Fibroblast of skin of right biceps (primary cell): ENCODE measurements at places on chromosomes 6 and 20.
A peak's percentile ranks its signal among the peaks of the same experiment; 100 is the strongest.

DNA sequence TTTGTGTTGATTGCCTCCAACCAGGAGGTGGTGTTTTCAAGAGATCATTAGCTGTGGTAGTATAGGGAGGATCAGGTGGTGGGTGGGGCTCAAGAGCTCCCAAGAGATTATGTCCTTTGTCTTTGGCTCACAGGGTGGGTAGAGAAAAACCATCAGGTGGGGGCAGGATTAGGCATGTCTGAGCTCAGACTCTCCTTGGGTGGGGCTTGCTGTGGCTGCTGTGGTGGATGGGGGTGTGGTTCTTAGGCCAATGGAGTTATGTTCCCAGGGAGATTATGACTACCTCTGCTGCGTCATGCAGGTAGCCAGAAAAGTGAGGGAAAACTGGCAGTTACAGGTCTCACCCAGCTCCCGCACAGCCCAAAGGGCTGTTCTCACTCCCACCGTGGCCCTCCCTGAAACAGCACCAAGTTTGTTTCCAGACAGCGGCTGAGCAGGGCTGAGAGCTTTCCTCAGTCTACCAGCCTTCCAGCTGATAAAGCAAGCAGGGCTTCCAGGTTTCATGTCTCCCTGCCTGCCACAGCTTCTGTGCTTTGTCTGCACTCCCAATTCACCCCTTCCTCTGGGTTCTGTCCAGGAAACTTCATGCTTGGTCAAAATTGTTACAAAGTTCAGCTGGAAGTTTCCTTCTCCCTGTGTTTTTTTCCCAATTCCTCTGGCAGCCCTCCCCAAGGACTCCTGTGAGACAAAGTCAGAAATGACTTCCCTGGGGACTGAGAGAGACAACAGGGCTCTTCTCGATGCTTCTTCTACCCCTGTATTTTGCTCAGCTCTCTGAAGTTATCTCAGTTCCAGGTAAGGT is 481.1 kb upstream of the MAN1A1 start:
- DNase-seq: no peak

DNA sequence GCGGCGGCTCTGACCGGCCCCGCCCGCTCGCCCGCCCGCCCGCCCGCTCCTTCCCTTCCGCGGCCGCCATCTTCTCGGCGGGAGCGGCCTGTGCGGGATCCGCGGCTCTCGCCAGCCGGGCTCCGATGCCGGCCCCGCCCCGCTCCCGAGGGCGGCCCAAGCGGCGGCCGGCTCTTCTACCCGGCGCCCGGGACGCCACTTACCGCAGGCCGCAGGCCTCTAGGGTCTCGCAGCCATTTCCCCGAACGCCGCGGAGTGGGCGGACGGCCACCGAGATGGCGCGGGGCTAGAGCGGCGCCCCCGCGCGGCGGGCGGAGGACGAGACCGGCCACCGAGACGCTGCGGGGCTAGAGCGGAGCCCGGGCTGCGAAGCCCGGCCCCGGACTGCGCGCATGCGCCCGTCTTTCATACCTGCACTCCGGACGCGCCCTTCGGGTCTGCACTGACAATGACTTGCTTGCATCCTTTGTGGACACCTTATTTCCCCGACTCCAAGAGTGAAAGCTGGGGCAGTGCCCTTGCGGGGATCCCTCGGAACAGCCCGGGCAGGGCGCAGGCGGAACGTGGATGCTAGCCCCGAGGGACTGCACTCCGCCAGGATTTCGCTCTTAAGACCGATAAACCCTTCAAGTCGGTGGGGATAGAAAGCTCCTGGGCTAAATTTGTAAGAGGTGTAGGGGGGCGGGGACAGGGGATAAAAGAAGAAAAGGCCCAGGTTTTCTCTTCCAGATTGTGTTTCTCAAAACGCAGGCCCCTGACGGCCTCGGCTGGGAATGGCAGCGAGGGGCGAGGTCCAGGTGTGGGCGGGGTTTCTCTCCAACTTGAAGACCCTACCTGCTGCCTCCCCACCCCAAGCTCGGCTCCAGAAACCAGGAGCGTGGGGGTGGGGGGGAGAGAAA is at the start of gene DIDO1:
Gene DIDO1, minus strand, starts transcription at position 277 of the 899 bp plus-strand sequence.
- peak; percentile 82 for DNase-seq

- DNase-seq: no peak
Measured at GRCh38 chr6:2028457-2029038, 216.9 kb downstream of the GMDS start.

DNA sequence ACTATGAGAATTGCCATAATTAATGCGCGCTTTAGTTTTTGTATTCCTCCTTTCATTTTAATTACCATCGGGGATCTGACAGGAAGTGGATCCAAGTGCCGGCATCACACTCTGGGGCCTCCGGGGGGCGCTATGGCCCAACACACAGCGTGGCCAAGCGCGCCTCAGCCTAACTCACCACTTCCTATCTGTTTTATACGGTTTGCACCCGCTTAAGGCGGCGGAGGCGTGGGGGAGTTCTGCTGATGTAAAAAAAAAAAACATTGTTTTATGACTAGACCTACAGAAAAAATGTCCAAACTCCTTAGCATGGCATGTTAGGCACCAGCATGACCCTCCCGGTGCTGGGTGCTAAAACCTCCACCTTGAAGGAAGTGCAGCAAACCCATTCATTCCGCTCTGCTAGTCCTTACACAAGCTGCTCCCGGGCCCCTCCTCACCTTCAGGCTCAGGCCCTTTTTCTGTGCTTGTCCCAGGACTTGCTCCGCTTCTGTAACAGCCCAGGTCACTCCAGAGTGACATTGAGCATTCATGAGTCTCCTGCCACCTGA is 4.5 kb upstream of the EBF4 start:
- DNase-seq: peak; percentile 48

DNA sequence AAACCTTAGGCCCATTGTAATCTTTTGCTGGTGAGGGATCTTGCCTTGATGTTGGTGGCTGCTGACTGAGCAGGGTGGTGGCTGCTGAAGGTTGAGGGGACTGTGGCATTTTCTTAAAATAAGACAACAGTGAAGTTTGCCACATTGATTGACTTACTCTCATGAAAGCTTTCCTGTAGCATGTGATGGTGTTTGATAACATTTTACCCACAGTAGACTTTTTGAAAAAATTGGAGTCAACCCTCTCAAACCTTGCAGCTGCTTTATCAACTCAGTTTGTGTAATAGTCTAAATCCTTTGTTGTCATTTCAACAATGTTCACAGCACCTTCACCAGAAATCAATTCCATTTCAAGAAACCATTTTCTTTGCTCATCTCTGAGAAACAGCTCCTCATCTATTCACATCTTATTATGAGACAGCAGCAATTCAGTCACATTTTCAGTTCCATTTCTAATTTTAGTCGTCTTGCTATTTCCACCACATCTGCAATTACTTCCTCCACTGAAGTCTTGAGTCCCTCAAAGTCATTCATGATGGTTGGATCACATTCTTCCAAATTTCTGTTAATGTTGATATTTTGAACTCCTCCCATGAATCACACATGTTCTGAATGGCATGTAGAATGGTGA is 37.2 kb downstream of the CST9L start:
- no peak for DNase-seq

DNA sequence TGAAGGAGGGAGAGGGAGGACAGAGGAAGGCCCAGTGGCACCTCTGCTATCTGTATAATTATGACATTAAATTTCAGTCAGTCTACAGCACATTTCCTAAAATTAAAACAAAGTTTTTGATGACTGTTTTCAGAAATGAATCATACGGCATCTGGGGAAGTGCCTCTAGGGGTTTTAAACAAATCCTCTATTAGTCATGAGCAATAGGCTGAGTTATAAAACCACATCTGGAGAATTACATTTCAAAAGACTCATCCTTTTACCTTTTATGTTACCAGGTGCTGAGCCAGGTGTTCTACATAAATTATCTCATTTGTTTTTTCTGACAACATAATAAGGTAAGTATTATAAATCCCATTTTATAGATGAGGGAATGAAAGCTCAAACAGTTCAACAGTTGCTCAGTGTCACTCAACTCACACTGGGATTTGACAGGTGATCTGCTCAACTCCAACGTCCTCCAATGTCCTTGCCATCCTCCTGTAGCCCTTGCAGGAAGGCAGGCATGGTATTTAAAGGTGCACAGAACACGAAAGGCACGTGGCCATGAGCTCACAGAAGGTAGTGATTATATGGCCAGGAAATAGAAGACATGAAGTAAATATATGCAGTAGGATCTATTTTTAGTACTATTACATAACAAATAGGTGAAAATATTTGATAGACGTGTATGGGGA is 184.2 kb upstream of the MAN1A1 start:
- DNase-seq: peak; percentile 68

DNA sequence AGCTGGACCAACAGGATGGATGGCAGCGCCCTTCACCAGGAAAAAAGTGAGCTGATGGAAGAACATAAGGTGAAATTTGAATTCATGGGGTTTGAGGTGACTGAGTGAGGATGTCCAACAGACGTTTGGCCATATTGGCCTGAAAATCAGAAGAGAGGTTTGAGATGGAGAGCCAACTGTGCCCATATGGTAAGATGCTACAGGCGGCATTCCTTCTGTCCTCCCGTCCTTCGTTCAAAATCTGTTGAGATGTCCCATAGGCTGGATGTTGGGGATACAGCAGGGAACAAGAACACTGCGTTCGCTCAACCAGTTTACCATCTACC is 468 bp upstream of the CMTR1 start:
- no peak for DNase-seq

- DNase-seq: no peak
Measured at GRCh38 chr20:32563311-32564272, 21.5 kb downstream of the NOL4L start.

DNA sequence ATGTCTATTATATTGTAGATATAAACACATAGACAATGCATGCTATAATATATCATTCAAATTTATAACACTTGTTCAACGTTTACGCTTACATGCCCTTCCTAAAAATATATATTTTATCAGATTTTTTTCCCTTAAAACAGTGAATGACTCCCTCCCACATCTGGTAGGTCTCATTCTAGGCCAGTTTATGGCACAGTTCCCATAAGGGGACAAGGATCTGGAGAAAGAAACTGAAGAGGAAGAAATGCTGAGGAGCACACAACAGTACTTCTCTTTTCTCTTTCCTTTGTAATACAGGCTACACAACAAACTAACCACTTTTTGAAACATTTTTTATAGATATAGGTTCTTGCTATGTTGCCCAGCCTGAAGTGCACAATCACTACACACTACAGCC is 48.6 kb upstream of the RCAN2 start:
- DNase-seq: no peak

- DNase-seq: peak; percentile 69
Measured at GRCh38 chr6:78909391-78909790, 42.0 kb downstream of the IRAK1BP1 start.

DNA sequence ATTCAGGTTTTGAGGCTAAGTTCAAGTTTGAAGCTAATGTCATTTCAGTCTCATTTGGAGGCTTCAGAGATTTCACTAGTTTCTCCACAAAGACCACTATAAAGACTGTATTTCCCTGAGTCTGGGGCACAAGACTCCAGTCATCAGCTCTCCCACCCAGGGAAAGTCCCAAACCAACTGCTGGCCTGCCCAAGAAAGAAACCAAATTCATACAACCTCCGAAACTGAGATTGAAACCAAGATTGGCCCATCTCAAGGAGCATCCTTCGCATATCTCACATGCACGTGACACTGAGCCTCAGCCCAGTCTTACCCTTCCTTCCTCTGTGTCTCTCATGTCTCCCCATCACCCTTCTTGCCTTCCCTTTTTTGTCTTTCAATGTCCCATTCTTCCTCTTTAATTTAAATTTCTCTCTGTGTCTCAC is 3.5 kb upstream of the LTA start:
- no peak for DNase-seq

- DNase-seq: no peak
Measured at GRCh38 chr6:44301782-44302564, 11.2 kb downstream of the AARS2 start.

GRCh38 chr6:123333000-123333756 is 303.6 kb downstream of the TRDN start:
- no peak for DNase-seq

DNA sequence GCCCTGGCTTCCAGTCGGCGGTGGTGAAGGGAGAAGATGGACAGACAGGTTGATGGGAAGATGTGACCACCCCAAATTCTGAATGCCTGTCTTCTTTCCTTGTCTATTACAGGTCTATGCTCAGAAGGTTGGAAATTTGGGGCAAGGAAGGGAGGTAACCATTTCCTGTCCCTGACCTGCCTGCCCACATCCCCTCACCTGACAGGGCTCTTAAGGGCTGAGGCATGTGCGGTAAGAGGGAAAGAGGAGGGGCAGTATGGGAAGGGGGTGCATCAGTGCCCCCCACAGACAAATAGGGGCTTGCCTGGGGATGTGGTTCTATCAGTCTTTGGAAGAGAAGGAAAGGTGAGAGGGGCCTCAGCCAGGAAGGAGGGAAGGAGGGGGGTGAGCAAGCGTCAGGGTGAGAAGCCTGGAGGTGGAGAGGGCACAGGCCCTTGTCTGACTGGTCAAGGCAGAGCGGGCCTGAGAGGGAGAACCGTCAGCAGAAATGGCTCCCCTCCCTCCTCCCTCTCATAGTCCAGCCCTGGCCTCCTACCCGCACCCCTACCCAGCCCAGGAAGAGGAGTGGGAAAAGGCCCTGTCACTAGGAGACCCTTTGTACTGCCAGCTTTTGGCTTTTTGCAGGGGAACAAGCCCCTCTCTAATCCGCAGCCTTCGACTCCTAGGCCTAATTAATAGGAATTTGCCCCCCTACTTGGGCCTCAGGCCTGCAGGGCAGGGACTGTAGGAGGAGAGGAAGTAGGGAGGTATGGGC is 104.4 kb upstream of the FOXP4 start:
- no peak for DNase-seq

DNA sequence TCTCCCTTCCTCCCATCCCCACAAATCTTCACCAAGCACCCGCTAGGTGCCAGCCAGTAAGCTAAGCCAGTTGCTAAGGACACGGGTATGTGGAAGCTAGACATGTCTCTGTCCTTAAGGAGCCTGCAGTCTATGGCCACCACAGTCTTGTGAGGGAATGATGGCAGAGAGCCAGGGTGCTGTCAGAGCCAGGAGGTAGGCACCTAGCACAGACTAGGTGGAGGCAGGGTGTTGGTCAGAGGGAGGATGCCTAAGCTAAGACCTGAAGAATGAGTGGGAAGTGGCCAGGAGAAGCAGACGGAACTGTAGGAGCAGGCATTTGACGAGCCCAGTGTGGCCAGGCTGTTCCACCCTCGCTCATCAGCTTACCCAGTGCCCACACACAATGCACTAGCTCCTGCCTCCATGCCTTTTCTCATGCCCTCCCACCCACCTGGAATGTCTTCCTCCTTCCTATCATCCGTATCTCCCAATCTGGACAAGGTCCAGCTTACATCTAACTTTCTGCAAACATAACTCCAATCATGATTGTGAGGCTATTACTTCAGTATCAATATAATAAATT is 125.6 kb downstream of the FOXC1 start:
- DNase-seq: no peak

DNA sequence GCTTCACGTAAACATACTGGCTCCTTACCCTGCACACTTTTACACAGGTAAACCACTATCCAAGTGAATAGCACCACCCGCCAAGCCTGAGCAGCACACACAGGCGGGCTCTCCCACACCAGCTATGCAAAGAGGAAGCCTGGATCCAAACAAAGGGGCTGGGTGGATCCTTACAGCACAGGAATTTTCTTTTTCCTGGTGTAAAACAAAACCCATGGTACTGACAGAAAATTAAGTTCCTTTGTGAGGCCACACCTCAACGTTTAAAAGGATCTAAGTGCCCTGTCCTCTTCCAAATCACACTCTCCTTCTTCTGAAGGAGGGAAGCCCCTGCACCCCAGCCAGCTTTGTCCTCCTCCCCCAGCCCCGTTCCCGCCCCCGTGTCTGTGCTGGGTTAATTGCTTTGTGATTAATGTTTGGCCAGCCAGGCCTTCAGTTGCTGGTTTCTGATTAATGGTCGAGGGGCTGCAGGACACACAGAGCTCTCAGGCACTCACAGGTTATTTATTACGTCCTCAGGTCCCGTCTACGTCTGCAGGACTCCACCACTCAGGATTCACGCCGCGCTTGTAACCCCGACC is 6.1 kb downstream of the DACT2 start:
- DNase-seq: no peak

GRCh38 chr6:3317741-3318211 is 59.0 kb downstream of the PSMG4 start:
- no peak for DNase-seq
